PC-9 (cell line): ENCODE measurements at places on chromosomes 12 and 14. TPM values are rescaled to one million over a fixed set of nuclear protein-coding genes. Genes with fewer than 3 reads are reported as not detected.
A peak's percentile ranks its signal among the peaks of the same experiment; 100 is the strongest.

Gene TEX22
- total RNA-seq: 2.6 and 6.5 TPM in 2 replicates

Gene TRIM9
- 1.5 and 2.1 TPM in 2 replicates for total RNA-seq

Gene SSPN
- 10.4 and 14.0 TPM in 2 replicates for total RNA-seq

Gene RERG
- 0.50 and 1.4 TPM in 2 replicates for total RNA-seq

DNA sequence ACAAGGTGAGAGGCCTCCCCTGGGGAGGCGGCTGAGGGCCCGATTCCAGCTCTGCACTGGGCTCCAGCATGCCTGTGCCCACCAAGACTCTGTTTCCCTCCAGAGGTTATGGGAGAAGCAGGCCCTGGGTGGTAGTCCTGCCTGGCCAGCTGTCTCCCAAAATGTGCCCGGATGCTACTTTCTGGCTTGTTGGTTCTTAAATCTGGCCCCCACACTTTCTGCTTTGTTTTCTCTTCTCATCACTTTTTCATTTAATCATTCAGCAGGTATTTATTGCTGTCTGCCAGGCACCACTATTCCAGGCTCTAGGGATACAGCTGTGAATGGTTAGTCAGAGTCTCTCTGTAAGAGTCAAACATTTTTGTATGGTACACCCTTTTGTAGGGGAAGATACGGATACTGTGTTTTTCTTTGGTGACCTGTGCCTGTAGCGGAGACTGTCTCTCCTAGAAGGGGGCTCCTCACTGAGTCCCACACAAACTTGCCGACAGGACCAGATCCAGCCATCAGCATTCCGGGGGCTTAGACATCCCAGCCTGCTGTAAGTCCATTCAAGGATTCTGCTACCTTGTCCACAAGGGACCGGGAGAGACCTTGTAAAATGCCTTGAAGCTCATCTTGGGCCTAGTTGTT is 3.8 kb downstream of the DHRS2 start:
- H3K36me3 ChIP-seq: peaks cover 5% of the 10 kb centered on the region
- H3K27me3 ChIP-seq: no peaks in the 10 kb centered on the region
- H3K4me1 ChIP-seq: peaks cover 53% of the 10 kb centered on the region
- no peak for DNase-seq
- peak overlapping the region; percentile 62; the same call in 1 of the 2 replicates for H3K4me3 ChIP-seq

DNA sequence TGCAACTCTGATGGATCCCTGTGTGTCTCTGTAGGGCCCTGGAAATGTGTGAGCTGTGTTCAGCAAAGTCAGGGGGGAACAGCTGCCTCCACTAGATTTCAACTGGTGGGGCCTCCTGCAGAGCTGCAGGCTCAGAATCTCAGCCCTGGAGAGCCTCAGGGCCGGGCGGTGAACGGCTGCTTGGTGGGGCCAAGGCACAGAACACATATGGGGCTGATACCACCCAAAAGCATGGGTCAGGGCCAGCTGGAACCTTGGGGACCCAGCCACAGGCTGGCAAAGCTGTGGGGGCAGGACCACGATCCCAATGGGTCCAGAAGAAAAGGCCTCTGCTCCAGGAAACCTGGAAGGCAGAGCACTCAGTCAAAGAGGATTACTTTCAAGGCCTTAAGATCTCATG is 878.5 kb downstream of the BCL11B start:
- H3K27me3 ChIP-seq: no peaks in the 10 kb centered on the region

GRCh38 chr14:103502877-103503276 is 19.8 kb downstream of the CKB start:
- H3K4me1 ChIP-seq: no peaks in the 10 kb centered on the region
- H3K4me3 ChIP-seq: no peak overlapping the region
- peaks cover 61% of the 10 kb centered on the region for H3K36me3 ChIP-seq
- H3K27me3 ChIP-seq: no peaks in the 10 kb centered on the region
- no peak overlapping the region for H3K27ac ChIP-seq
